IMR-90 (cell line): ENCODE measurements at places on chromosomes 16 and 17. TPM values are rescaled to one million over a fixed set of nuclear protein-coding genes. Genes with fewer than 3 reads are reported as not detected.
A peak's percentile ranks its signal among the peaks of the same experiment; 100 is the strongest.

- no peak for DNase-seq
These were observed 2.0 kb downstream of the DNAI2 start for GRCh38 chr17:74276051-74276476.

- peak; percentile 34 for DNase-seq
These were observed 334.8 kb upstream of the HSBP1 start for GRCh38 chr16:83472776-83473501.

DNA sequence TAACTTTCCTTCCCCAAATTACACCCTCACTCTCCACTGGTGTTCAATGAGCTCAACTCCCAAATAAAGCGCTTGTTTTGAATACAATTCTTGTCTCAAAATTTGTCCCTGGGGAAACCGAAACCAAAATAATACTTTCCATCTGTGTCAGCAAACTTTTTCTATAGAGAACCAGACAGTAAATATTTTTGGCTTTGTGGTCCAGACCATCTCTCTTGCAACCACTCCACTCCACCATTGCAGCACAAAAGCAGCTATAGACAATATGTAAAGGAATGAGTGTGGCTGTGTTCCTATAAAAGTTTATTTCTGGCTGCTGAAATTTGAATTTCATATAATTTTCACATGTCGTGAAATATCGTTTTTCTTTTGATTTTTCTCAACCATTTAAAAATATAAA lies 84.6 kb upstream of the ERCC4 start:
- no peak for DNase-seq

DNA sequence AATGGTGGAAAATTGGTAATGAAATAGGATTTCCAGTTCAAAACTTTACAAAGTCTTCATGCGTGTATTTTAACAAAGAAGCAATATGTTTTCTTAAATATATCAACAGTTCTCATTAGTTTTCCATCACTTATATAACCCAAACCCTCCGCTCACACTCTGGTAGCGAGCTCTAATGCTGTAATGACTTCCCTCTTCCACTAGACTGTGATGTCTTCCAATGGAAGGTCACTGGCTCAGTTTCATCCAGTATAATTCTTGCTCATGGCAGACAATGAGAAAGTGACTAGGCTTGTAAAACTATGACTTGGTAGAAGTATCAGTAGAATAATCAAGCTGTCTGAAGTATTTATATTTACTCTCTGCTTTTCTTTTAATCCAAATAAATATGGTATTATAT lies 32.8 kb downstream of the NETO2 start:
- DNase-seq = no peak

DNA sequence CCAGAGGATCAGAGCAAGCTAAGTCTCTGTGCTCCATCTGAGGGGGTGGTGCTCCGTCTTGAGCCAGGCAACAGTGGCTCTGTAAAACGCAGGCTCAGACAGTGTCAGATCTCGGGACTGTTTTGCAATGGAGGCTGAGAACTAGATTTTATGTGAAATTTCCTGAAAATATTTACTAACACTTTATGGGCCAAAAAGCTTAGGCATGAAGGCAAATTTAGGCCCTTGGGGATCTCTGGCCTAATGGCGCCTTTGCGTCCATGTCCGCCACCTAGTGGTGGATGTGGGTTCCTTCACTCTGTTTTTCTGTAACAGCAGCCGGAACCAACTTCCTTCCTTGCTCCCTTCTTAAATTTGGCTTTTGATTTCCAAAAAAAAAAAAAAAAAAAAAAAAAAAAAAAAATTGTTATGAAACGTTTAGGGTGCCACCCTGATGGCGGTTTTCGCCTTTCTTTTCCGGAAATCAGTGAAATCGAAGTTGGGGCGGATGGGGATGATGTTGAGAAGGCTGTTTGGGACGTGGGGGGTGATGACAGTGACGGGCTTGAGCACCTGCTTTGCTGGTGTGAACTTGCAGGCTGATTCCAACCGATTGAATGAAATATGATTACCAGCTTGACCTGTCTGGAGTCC lies 14.0 kb upstream of the ELAC2 start:
- peak; percentile 47 for DNase-seq

DNA sequence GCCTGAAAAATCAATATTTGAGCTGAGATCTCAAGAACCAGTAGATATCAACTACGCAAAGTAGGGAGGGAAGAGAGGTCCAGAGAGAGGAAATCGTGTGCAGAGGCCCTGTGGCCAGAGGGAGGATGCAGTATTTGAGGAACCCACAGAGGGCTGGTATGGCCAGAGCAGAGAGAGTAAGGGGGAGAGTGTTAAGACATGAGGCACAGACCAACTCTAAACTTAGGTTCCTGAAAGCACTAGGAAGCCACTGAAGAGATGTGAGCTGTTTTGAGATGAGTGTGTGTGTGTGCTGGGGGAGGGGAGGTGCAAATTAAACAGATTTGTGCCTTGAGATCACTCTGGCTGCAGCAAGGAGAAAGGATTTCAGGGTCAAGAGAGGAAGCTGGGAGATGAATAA lies 10.9 kb downstream of the SLC13A2 start:
- no peak for DNase-seq

GRCh38 chr17:12619459-12620199 lies 46.1 kb upstream of the MYOCD start:
- peak; percentile 79 for DNase-seq

- DNase-seq = no peak
These were observed 239.7 kb downstream of the XYLT1 start for GRCh38 chr16:17230932-17231581.

DNA sequence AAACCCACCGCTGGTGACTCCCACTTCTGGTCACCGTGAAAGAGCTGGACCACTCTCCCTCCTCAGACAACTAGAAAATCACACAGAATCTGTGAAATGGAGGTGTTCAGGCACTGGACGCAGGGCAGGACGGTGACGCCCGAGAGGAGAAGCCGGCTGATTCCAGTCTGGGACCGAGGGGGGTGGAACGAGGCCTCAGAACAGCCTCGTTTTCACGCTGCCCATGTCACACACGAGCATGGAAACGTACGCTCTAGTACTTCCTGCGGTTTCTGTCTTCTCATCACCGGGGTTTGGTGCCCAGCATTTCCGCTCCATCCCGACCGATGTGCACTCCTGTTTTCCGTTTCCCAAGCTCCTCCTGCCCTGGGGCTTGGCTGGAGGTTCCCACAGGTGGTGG lies 101.8 kb upstream of the METRNL start:
- no peak for DNase-seq

GRCh38 chr16:75087375-75087979 lies 29.1 kb downstream of the LDHD start:
- peak; percentile 93 for DNase-seq

DNA sequence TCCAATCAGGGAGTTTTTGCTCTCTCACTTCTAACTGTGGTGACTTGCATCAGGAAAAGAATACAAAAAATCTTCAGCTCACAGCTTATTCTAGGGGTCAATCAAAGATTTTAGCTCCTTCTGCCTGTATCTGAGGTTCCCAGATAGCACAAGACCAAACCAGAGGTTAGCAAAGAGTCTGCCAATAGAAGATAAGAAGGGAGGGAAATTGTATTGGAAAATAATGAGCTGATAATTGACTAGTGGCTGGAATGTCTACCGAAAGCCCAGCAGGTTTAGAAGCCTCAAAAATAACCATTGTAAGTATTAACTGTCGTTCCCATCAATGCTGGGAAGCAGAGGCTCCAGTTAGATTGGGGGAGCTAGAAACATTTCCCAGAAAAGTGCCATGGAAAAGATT lies 26.3 kb downstream of the HS3ST3A1 start:
- DNase-seq = no peak

GRCh38 chr17:55661256-55661758 lies 61.4 kb downstream of the TMEM100 start:
- DNase-seq = no peak

GRCh38 chr17:76997981-76998531 lies 129.9 kb downstream of the MGAT5B start:
- DNase-seq = no peak

- DNase-seq = no peak
These were observed 44.7 kb upstream of the MEAK7 start for GRCh38 chr16:84548971-84549844.

- DNase-seq = no peak
These were observed 84.5 kb upstream of the CORO6 start for GRCh38 chr17:29707212-29707571.

DNA sequence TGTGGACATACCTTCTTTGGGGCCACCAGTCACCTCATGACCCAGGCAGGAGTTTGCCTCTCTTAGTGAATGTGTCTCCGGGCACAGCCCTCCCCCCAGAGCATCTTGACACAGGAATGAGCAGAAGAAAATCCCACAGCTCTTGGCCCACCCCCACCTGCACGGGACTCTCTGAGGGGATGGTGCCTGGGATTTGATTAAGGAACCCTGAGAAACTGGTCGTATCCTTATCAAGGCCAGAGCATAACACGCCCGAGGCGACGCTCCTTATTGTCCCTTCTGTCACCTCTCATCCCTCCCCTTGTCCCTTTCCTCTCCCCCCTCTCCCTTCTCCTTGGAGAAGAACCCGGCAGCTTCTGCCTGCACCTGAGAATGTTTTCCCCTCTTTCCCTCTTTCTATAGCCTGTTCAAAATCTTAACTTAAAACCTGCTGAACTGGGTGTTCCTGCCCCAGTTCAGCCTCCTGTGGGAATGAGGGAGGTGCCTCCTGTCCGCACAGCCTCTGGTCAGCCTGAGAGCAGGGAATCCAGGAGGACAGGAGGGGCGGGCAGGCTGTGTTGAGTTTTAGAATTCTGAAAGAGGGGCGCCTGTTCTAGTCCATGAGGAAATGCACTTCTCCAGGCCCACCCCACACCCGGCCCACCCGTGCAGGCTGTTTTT lies 140.7 kb upstream of the PLCG2 start:
- DNase-seq = no peak

- DNase-seq = no peak
These were observed 31.1 kb downstream of the RBFOX1 start for GRCh38 chr16:7363422-7364417.

DNA sequence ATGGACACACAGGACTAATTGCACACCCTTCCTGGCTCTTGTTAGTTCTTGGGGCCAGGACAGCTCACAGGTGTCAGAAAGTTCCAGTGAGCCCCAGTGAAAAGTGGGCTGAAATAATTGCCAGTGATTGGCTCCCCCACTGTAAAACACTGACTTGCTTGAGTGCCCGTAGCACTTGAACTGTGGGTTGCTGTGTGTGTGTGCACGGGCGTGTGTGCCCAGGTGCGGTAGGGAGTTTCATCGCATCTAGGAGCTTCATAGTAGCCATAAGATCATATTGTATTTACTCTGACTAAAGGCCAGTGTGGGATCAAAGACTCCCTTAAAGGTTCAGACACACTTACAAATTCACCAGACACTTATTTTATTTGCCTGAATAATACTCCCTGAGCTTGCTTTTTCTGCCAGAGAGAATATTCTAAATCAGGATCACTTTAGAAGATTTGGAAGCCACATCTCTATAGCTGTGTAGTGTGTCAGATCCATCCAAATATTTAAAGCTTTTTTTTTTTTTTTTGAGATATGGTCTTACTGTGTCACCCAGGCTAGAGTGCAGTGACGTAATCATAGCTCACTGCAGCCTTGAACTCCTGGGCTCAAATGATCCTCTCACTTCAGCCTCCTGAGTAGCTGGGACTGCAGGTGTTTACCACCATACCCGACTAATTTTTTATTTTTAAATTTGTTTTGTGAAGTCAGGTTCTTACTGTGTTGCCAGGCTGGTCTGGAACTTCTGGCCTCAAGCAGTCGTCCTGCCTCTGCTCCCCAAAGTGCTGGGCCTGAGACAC lies 11.4 kb downstream of the UNK start:
- DNase-seq = no peak

DNA sequence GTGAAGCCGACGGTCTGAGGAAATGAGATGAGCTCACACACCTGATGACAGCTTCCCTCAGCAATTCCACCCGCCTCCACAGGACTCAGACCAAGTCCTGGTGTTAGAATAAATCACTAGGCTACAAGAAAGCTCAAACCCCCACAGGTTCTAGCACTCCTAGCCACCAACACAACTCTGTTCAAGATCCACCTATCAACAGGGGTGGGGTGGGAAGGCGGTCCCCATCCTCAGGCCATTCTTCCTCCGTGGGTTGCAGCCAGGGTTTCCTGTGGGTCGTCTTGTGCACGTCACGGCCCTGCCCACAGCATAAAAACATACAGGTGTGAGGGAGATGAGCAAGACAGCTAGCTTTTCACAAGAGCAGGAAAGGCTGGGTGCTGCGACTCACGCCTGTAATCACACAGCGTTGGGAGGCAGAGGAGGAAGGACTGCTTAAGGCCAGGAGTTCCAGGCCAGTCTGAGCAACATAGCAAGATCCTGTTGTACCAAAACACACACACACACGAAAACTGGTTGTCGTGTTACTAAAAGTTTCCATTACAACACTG lies 81.1 kb downstream of the ANKRD11 start:
- peak; percentile 71 for DNase-seq

DNA sequence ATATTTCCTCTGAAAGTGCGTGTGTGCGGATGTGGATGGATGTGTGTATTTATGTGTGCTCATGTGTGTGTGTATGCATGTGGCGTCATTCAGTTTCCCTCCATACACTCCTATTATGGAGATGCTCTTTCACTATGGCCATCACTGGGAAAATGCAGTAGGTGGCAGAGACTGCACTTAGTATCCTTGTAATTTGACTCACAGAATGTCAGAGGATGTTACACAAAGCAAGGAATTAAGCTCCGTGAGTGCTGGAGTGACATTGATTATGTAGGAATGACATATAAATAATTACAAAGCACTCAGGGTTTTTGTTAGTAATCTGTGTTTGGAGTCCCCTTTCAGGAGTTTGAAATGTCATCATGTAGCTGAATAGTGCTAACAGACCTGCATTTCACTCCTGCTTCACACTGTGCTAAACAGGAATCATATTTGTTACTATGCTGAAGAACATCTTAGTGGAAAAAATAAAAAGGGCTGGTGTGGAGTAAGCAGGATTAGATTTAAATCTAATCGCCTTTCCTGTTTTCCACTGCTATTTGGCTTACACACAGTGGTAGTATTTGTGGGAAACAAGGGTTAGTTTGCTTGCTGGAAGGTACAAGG lies 59.6 kb downstream of the HS3ST4 start:
- DNase-seq = no peak

DNA sequence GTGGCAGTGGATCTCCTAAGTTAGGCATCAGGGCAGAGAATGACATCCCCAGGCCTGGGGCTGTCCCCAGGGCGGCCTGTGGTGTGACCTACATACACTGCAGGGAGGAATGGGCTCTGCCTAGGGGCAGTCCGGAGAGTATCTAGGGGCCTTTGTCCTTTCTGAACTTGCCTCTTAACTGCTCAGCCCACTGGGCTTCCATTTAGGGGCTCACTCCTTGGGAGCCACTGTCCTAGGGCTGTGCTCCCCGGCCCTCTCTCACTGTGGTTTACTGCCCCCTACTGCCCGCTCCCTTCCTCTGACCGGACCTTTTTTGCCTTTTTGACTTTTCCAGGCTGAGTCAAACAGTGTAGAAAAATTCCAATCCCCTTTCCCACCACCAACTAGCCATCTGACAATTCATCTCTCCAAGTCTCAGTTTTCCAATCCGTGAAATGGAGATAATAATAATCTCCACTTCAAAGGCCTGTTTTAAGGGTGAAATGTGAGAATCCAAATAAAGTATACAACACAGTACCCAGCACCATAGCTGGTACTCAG lies 66.8 kb downstream of the DNAH3 start:
- DNase-seq = peak; percentile 54

FAM171A2 gene
- 3.1 and 3.2 TPM in 2 replicates for total RNA-seq

CACNG5 gene
- not detected in 2 replicates for total RNA-seq

SPECC1 gene
- 26.2 and 35.3 TPM in 2 replicates for total RNA-seq

QPRT gene
- 3.4 and 3.6 TPM in 2 replicates for total RNA-seq

RAB37 gene
- total RNA-seq = not detected in 2 replicates

PIPOX gene
- 1.1 and 1.3 TPM in 2 replicates for total RNA-seq

LRRC37A gene
- 0.56 and 0.72 TPM in 2 replicates for total RNA-seq

VWA3A gene
- total RNA-seq = not detected in 2 replicates

PRSS36 gene
- total RNA-seq = under 0.01 and 0.18 TPM in 2 replicates
